ENCODE measurements at places on chromosomes 7 and 10. TPM values are rescaled to one million over a fixed set of nuclear protein-coding genes. Genes with fewer than 3 reads are reported as not detected.
A peak's percentile ranks its signal among the peaks of the same experiment; 100 is the strongest.

DNA sequence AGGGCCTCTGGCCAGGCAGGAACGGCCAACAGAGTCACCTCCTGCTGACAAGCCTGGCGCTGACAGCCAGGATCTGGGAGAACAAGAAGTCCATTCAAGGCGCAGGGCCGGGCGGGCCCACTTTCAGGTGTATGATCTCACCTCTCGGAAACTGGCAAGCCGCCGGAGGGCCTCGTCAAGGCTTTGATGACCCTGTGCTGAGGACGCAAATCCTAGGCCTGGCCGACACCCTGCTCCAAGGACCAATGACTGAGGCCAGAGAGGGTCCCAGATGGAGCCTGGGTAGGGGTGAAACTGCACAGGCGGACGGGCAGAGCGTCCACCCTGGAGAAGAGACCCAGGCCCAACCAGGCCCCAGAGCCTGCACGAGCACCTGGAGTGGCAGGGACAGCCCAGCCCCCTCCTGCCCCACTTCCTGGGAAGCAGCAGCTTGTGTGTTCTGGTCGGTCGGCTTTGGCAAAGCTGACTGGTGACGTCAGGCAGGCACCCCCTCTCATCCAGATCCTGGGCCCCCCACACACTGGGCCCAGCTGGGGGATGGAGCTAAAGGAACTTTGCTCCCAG, 30.6 kb downstream of the MYL10 start:
- DNase-seq, result no peak

- no peak for DNase-seq
Measured at GRCh38 chr10:73054286-73054685, 42.4 kb downstream of the P4HA1 start.

DNA sequence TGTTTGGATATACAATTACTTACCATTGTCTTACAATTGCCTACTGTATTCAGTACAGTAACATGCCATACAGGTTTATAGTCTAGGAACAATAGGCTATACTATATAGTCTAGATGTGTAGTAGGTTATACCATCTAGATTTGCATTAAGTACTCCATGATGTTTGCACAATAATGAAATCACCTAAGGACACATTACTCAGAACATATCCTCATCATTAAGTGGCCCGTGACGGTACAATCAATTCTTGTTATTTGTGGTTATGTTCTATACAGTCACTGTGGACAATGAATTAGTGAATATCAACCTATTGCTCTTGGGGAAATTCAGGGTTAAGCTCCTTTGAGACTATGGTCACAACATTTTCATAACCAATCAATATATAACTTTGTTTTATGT, 75.6 kb downstream of the MICU1 start:
- peak; percentile 54 for DNase-seq

DNA sequence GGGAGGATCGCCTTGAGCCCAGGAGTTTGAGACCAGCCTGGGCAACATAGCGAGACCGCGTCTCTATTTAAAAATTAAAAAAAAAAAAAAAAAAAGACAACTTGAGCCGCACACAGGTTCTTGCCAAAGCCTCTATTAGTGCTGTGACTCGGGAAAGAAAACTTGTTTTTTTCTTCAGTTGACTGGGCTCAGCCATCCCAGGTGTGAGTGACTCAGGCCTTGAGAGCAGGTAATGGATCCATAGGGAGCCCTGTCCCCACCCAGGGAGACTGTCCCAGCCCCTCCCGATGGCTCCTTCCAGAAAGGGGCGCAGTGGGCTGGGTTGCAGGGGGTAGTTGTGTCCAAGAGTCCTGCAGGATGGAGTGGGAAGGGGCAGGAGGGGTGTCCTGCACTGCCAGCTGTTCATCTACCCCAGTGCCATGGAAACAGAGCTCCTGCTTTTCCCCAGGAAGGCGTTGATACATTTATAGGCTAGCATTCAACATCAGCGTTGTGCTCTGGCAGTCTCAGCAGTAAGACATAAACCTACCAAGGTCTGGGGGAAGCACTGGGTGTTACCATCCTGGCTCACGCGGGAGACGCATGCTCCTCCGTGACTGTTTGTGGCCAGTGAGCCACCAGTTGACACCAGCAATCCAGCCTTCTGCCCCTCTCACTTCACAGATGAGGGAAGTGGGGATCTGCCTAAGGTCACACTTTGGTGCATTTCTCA, 126.6 kb downstream of the CUX1 start:
- peak; percentile 9 for DNase-seq

DNA sequence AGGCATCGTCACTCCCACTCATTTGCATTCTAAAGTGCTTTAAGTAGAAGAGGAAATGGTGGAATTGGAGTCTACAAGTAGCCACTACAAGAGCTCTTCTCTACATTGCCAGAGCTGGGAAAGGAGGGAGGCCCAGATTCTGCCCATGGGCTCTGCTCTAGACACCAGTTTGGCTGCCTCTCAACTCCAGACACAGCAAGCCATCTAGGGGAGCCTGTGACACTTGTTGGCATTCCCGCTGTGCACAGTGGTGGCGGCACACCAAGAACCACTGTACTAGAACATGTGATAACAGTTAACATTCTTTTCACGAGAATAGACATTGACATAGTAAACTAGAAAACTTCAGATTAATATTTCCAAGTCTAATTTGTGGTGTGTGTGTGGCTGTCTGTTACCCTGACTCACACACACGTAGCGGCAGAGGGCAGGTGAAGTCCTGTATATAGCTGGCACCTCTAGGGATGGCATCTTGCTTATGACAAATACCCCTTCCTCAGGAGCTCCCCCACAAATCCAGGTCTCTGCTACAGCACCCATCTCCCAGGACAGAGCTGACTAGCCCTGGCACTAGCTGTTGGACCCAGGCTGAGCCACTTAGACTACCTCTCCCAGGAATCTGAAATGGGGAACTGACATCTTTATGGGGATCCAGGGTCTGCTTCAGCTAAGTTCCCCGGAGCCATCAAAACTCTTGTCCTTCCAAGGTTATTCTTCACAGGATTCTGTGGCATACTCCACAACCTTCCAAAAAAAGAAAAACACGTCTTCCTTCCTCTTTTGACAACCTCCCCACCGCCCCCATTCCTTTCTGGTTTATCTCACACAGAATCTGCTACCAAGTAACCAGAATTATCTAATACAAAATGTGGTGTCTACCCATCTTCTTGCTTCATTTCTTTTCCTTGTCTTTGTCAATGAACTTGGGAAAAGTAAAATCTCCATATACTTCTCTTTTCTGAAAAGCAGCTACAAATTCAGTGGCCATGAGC, 54.7 kb upstream of the MRLN start:
- no peak for DNase-seq

- DNase-seq, result no peak
Measured at GRCh38 chr7:4170997-4171786, 510.9 kb upstream of the FOXK1 start.

DNA sequence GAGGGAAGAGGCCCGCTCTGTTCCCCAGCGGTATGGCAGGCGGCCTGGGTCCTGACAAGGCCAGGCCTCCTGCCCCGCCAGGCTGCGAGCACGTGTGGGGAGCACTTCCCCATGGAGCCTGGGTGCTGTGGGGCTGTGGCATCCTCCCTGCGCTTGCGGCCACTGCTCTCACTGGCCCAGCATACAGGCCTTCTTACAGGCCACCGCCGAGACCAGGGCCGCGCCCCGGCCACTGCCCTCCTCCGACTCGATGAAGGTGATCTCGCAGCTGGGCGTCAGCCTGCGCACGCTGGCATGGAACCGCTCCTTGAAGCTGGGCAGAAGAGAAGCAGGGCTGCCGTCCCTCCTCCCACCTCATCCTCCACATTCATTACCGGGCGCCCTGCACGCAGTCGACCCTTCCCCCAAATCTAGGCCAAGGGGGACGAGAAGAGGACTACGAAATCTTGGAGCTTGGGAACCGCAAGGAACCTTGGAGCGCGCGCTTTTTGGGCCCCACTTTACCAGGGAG, 3.9 kb upstream of the MYL7 start:
- DNase-seq, result no peak

DNA sequence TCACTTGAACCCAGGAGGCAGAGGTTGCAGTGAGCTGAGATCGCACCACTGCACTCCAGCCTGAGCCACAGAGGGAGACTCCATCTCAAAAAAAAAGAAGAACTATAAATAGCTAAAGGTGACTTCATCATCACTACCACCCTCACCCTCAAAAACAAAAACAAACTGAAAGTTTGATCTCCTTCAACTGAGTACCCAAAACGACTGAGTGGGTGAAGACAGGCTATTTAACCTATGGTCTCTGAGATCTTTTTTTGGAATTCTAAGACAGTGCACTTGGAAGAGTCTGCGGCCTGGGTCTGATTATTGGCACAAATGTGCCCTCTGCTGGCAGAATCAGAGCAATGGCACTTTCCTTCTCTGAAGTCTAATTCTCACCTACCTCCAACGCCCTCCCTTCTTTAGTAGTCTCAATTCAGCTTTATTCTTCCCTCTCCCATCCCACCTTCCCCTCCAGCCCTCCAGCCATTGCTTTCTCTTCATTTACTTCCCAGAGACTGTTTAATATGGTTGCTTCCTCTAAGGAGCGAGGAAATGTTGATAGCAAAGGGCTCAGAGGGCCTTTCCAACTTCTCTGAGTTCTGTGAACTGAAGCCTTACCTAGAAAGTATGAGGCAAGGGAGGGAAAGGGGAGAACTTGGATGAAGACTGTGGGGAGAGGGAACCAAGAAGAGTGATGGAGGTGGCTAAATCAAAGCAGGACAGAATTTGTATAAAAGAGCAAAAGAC, 2.9 kb upstream of the MYOZ1 start:
- DNase-seq, result peak; percentile 99

DNA sequence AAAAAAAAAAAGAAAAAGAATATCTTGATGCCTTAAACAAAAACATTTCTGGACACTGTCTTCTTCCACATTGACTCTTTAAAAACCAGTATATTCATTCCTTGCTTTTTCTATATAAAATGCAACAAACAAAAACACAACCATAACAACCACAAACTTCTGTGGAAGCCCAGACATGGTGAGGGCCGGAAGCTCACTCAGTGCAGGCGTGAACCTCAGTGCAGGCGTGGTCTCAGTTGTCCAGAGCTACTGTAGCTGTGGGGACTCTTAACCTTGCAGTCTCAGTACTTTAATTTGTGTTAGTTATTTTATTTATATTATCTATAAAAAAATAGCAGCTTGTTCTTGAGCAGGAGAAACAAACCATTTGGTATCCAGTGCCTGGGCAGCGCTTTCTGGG, 131.8 kb downstream of the DOCK1 start:
- DNase-seq, result no peak

DNA sequence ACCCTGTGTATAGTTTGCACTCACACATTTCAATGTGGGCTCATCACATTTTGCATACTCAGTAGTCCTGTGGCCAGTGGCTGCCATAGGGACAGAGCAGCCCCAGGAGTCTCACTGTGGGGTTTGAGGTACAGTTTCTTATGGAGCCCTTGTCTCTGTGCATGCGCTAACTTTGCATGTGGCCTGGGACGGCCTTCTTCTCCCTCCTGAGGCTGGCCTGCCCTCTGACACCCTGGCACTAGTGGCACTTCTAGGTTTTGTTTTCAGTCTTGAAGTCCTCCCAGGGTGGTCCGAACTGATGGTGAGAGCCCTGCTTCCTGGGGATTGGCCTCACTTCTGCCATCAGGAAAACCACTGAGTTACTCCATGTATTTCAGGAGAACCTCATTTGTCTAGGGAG, 21.2 kb downstream of the NACAD start:
- DNase-seq, result no peak

GRCh38 chr10:63634488-63635065, 113.4 kb downstream of the REEP3 start:
- no peak for DNase-seq

- DNase-seq, result peak; percentile 89
Measured at GRCh38 chr10:60139798-60140566, 233.6 kb upstream of the CCDC6 start.

- no peak for DNase-seq
Measured at GRCh38 chr10:18290651-18291313, 150.6 kb downstream of the CACNB2 start.

DNA sequence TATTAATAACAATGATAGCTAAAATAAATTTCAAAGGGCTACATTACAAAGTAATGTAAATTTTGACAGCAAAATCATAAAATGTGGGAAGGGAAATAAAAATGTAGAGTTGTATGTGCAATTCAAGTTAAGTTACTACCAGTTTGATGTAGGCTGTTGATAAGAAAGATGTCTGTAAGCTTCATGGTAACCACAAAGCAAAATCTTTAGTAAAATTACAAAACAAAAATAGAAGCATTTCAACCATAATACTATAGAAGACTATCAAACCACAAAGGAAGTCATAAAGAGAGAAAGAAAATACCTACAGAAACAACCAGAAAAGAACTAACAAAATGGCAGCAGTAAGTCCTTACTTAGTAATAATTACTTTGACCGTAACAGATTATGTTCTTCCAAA, 99.1 kb downstream of the C7orf25 start:
- no peak for DNase-seq

DNA sequence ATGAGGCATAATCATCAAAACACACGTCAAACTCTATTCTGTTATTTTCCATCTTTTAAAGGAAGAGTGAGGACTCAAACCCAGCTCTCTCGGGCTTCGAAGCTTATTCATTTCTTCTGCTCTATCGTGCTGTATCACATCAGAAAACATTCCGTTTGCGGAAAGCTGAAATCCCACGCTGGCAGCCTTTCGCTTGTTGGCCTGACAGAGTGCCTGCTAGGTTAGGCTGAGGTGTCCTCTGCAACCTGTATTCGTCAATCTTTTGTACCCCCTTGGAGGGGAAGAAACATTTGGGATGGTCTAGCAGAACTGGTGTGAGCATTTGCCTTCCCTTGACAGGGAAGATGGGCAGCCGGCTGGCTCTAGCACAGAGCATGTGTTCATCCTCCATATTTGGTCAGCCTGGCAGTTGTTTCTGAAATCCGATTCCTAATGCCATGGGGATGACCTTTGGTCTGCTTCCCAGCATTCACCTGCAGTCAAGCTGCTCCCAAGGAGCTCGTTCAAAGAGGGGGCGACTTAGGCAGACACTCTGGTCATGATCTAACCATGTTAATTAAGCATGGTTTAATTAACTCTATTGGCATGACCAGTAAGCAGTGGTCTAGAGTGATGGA, 55.2 kb downstream of the TACC2 start:
- DNase-seq, result peak; percentile 32

- no peak for DNase-seq
Measured at GRCh38 chr10:19623321-19623720, 192.9 kb upstream of the PLXDC2 start.

PCDH15 gene
- not detected for total RNA-seq

PARD3 gene
- total RNA-seq, result 149 TPM

SYT15B gene
- 0.06 TPM for total RNA-seq

SVOPL gene
- not detected for total RNA-seq

OR2A1 gene
- total RNA-seq, result not detected

Measured in PC-3 (cell line).